ENCODE measurements at places on chromosomes 2 and 18.

DNA sequence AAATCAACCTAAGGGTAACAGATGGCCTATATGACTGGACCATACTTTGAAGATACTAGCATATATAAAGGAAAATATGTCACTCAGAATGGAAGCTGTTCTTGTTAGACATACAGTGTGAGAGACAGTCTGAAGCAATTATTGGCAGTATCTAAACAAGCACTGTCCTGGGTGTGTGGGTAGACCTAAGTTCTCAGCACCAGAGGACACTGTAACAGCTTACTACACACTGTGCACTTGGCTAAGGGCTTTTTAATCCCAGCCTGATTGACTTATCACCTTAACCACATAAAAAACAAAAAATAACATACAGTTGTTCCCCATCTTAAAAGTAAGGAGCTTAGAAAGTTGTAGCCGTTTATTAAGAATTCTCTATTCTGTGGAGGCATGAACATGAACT lies 1066.1 kb upstream of the FANCL start:
- no peak for DNase-seq

DNA sequence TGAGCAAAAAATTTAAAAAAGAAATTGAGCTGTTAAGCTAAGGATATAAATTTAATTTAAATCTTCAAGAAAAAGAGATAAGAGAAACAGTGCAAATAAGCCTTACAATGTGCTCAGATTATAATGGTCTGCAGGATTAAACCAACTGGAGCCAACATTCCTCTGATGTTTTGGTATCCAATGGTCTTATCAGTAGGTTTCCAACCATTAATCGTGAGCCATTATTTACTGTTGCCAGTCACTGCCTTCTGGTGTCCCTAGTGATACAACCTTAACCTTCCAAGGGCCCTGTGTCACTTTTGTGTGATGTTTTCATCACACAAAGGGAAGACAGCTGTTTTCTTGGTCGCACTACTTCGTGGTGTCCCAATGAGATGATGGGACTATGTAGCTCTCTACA lies 134.5 kb upstream of the CTAGE1 start:
- no peak for DNase-seq

DNA sequence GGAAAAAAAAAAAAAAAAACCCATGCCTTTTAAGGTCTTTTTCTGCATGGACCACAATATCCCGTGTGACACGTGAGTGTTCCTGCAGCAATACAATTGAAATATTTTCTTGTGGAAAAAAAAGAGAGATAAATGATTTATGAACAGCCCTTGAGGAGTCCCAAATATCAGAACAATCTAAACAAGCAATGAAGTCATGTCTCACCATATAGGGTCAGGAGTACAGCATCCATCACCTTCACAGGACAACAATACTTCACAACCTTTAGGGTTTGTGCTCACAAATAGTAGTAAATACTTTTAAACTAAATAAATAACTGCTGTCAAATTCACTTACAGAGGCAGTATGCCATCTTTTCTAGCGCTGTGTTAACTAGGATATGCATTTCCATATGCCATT lies 87.9 kb downstream of the ZEB2 start:
- no peak for DNase-seq

- DNase-seq, result peak; percentile 79
Observed at GRCh38 chr2:20670315-20671035, 3.5 kb downstream of the GDF7 start.

DNA sequence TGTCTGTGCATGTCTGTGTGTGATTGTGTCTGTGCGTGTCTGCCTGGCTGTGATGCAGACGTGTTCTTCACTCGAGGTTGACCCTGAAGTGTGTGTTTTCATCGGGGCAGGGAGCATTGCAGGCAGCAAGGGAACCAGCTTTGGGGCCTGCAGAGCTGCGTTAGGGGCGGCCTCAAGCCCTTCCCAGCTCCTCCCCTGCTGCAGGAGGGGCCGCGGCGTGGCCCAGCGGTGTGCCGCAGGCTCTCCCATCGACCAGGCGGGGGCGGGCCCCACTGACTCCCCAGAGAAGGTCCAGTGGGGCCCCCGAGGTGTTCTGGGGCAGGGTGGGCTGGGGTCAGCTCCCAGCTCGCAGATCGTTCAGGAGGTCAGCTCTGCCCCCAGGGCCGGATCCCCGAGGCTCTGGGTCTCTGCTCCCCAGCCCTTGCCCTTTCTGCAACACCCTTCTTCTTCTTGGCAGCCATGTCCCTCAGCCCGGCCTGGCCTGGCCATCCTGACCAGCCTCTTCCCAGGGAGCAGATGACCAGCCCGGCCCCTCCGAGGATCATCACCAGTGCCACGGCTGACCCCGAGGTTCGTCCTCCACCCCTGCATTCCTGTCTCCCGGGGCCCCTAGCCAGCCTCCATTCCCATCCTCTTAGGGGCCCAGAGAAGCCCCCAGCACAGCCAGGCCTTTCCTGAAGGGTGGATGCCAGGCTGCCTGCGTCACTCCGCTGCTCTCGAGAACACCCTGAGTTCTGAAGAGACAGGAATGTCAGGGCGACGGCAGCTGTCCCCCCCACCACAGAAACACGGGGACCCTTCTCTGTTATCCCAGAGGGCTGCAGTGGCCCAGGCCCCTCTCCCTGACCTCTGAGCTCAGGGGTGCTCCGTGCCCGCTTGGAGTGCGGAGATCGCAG lies 11.1 kb upstream of the KLHL30 start:
- peak; percentile 70 for DNase-seq

DNA sequence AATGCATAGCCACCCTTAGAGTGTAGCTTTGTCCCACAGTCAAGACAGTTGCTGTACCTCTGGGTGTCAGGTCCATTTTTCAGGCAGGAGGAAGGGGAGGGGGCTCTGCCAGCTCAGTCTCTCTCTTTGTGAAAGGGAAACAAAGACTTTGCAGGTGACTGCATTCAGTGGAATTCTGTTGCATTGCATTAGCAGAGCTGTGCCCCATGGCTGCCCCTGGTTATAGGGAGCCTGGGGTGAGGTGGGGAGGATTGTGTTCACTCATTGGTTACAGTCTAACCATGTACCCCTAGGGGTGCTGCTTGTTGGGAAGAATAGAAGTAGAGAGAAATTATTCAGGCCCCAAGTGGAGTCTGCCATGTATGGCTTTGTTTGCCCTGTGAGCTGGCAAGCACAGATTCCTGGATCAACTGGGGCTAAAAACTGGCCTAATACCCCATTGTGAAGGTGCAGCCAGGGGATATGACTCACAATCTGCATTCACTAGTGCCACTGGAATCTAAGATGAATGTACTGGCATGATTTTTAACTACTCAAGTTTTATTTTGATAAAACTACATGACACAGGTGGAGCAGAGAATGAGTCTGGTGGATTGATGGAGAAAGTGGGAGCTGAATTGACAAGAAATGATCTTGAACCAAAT lies 118.4 kb downstream of the SH3BP4 start:
- peak; percentile 27 for DNase-seq

GRCh38 chr2:104976603-104977120 lies 61.2 kb upstream of the MRPS9 start:
- no peak for DNase-seq

GRCh38 chr18:48077291-48077690 lies 146.8 kb upstream of the SMAD2 start:
- DNase-seq, result no peak

DNA sequence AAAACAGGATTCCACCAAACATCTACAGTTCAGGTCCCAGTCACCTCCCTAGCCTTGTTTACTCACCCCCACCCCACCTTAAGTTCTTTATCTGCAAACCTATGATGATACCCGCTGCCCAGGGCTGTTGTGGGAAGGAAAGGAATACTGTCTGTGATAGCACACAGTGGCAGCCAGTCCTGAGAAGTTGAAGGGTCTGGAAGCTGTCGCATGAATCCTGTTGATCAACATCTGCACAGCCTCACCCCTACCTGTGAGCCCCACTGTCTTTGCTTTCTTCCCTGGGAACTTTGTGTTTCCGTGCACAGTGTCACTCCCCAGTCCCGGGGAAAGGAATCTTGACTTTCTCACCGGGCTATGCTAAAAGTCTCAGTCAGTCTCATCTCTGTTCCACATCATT lies 160.7 kb upstream of the EPAS1 start:
- no peak for DNase-seq

DNA sequence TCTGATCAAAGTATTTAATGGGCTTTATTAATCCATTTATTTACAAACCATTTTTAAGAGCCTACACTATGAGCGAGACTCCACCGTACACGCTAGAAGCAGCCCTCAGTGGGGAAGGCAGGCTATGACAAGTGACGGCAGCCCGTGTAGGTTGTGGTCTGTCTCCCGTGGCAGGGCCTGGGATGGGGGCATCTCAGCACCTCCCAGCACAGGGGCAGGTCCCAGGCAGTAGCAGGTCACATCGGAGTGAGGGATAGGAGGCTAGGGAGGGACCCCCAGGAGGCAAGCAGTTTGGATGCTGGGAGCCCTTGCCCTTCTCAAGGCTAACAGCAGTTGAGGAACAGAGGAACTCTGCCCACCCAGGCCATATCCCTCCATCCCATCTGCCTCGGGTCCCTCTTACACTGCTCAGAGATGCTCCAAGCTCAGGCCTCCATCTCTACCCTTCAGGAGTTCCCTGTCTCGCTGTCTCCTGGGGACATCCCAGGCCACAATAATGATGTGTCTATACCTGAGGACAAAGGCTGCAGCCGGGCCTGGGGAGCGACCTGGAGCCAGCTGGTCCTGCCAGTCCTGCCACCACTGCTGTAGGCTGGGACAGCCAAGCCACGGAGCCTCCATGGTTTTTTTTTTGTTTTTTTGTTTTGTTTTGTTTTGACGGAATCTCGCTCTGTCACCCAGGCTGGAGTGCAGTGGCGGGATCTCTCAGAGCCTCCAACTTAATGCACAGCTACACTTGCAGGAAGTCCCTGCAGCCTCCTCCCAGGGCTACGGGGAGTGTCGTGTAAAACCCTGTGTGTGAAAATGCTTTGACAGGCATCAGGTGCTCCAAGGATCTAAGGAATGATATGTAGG lies 92.0 kb downstream of the NDUFA10 start:
- DNase-seq, result no peak

- DNase-seq, result no peak
Observed at GRCh38 chr2:128541448-128541847, 222.8 kb upstream of the HS6ST1 start.

- DNase-seq, result no peak
Observed at GRCh38 chr2:1319393-1319792, 93.9 kb upstream of the TPO start.

DNA sequence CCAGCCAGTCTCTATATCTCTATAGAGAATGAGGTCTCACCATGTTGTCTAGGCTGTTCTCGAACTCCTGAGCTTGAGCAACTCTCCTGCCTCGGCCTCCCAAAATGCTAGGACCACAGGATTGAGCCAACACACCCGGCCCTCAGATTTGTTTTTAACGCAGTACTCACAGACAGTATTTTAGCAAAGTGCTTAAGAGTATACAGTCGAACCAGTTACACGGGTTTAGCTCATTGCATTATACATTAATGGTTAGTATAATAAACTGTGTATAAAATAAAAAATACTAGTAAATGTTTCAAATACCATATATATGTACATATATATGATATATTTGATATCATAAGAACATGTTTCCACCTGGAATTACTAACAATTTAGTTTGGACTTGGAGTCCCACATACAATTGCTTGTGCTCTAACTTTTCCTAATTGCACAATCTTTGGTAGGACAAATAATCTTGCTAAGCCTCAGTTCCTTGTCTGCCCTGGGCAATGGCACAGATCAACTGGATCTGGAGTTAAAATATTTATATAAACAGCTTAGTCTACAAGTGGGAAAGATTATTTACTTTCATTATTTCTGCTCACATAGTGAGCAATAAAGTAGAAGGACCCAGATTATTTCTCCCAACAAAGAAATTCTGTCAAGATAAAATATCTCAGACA lies 508.9 kb upstream of the LRATD1 start:
- no peak for DNase-seq

- DNase-seq, result peak; percentile 85
Observed at GRCh38 chr2:168246483-168247340, 683 bp downstream of the STK39 start.

- DNase-seq, result no peak
Observed at GRCh38 chr2:102185347-102185746, 1.5 kb upstream of the IL1RL2 start.

GRCh38 chr2:109266998-109267854 lies 138.2 kb downstream of the SH3RF3 start:
- DNase-seq, result no peak

DNA sequence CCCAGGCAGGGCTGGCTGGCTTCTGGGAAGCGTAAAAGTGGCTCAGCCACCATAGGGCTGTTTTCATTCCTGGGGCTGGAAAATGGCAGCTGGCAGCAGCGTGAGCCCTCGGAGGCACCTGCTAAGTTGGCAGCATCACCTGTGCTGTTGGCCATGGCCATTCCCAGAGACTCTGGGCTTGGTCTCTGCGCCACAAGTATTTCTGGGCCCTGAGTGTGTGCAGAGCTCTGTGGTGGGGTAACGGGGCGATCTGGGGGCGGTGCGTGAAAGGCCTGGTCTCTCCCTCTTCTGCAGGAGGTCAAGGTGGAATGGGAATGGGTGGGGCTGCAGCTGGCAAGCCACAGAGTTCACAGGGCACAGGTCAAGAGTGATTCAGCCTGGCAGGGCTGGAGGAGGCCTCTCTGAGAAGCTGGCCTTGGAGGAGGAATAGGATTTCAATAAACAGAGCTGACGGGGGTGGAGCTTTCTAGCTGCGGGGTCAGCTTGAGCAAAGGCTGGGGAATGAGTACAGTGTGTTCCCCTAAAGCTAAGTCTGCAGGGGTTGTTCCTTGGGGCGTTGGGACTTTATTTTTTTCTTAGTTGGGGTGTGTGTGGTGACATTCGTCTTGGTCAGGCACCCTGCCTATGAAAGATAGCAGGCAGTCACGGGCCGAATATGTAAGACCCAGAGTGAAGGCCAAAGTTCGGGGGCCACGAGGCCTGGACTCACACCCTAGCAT lies 10.3 kb upstream of the NTSR2 start:
- DNase-seq, result no peak

GRCh38 chr2:238462782-238463396 lies 36.2 kb downstream of the ASB1 start:
- DNase-seq, result no peak

DNA sequence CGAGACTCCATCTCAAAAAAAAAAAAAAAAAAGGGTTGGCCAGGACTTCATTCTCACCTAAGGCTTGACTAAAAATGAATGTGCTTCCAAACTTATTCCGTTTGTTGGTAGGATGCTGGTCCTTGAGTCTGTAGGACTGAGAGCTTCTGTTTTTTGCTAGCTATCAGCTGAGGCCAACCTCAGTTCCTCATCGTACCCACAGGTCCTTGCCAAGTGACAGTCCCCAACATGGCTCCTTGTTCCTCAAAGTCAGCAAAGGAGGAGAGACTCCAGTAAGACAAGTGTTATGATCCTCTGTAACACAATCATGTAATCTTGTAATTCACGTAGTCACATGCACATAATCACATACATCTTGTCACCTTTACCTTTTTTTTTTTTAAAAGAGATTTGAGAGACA lies 37.0 kb downstream of the HAUS1 start:
- no peak for DNase-seq

- DNase-seq, result no peak
Observed at GRCh38 chr2:110804915-110805314, 72.5 kb downstream of the ACOXL start.
